Stimulated activated CD8-positive, alpha-beta memory T cell treated with anti-CD3 and anti-CD28 coated beads, Interleukin-15, amount 100 ng/mL, for 48 hours (primary cell): ENCODE measurements at places on chromosomes 11 and 22.

GRCh38 chr11:62603776-62604299 lies 2.2 kb upstream of the MTA2 start:
- DNase-seq = no peak

DNA sequence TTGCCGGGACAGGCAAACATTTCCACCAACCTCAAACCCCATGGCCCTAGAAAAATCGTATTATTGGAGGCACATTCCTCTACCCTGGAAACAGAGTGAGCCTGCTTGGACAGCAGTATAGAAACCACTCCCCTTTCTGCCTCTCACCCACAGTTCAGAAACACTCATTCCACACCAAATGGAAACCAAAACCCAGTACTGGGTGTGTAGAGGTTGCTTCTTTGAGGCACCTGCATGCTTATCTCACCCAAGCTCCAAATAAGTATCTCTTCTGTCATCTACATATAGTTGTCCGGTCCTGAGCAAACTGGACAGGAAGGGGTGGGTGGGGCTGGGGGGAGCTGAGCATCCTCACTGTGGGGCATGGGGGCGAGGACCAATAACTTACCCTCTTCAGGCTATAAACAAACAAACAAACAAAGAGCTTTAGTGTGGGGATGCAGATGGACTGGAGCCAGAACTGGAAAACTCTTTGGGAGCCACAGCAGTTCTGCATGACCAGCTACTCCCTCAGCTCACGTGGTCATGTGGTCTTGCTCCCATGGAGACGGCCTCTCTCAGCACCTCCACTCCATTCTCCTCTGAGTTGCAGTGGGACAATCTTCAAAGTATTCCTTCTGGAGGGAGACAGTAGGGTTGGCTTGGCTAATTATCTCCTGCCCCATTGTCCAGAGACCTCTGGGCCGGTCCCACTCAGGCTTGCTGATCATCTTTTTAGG lies 1.0 kb upstream of the PLAAT2 start:
- DNase-seq = no peak

GRCh38 chr22:30606455-30607299 lies at the start of gene TCN2:
TCN2 (plus strand) TSS chr22:30607174; CDS start chr22:30607332, 158 bp downstream.
- peak; percentile 23 for DNase-seq

GRCh38 chr11:86594746-86595145 lies 77.7 kb downstream of the ME3 start:
- DNase-seq = no peak

- DNase-seq = peak; percentile 20
These were observed 737 bp upstream of the STIP1 start for GRCh38 chr11:64185175-64185692.

DNA sequence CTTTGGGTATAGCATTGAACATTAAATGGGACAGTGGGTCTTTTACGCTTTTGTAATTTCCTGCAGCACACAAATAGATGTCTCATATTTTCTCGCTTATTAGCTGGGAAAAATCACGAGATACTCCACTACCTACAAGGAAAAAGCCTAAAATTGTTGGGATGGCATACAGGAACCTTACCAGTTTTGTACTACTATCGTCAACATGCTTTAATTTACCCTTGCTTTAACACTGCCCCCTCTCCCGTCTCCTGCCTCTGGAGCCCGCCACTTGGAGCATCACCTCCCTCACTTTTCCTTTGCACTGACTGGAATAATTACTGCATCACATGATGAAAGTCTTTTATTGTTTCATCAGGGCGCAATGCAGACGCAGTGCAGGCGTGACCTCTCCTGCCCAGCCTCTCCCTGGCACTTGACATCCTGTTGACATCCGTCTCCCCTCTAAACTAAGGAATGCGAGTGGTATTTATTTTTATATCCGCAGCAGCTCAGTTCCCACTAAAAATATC lies 1.0 kb upstream of the FNBP4 start:
- no peak for DNase-seq

- DNase-seq = no peak
These were observed 72.0 kb upstream of the MTNR1B start for GRCh38 chr11:92897487-92897886.

- no peak for DNase-seq
These were observed 325.3 kb upstream of the LRRC4C start for GRCh38 chr11:41784513-41785335.

GRCh38 chr11:12797996-12798395 lies 123.8 kb downstream of the TEAD1 start:
- no peak for DNase-seq

DNA sequence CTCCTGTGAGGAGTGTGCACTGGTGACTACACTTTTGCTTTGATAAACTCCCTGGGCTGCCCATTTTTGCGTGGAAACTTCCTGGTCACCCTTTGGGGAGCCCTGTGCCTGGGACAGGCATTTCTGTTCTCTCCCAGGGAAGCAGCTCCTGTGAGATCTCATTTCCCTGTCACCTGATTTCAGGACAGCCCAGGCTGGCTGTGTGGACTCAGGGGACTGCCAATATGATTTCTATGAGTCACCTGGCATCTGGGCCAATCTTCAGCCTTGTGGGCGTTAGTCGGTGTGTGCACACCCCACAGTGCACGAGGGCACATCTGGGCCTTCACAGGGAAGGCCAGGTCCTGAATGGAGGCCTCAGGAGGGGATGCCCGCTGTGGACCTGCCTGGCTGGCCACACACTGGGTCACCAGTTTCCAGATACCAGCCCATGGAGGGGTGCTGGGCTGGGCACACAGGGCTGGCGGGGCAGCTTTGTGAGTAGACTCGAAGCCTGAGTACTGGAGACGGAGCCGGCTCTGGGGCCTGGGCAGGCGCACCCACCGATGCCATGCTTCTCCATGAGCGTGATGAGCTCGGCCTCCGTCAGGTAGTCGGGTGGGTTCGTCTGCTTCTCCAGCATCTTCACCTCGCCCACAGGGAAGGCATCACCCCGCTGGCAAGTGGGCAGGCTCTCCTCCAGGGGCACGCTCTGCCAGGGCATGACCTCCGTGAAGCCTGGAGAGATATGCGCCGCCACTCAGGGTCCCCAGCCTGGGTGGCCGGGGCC lies 9.4 kb upstream of the PPM1F start:
- no peak for DNase-seq

- DNase-seq = peak; percentile 80
These were observed 7.1 kb downstream of the SCN4B start for GRCh38 chr11:118145285-118146227.
